ENCODE measurements at places on chromosomes 1 and 21.

DNA sequence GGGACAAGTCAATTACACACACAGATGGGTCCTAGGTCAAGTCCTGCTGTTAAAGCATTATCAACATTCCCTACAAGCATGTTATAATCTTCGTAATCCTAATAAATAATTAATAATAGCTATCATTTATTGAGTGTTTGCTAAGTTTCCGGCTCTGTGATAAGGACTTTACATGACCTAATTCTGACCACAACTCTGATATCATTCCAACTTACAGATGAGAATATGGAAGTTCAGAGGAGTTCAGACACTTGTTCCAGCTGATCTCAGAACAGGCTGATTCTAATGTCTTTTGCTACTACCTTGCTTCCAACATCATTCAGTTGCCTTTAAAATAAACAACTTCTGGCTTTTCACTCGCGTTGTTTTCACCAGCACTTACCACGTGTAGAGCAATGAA is 770.1 kb upstream of the CXADR start:
- H3K36me3 ChIP-seq = no peaks in the 10 kb centered on the region
- no peaks in the 10 kb centered on the region for H3K4me1 ChIP-seq
- no peak overlapping the region for H3K4me3 ChIP-seq
- H3K27me3 ChIP-seq = no peaks in the 10 kb centered on the region
- no peak for DNase-seq

DNA sequence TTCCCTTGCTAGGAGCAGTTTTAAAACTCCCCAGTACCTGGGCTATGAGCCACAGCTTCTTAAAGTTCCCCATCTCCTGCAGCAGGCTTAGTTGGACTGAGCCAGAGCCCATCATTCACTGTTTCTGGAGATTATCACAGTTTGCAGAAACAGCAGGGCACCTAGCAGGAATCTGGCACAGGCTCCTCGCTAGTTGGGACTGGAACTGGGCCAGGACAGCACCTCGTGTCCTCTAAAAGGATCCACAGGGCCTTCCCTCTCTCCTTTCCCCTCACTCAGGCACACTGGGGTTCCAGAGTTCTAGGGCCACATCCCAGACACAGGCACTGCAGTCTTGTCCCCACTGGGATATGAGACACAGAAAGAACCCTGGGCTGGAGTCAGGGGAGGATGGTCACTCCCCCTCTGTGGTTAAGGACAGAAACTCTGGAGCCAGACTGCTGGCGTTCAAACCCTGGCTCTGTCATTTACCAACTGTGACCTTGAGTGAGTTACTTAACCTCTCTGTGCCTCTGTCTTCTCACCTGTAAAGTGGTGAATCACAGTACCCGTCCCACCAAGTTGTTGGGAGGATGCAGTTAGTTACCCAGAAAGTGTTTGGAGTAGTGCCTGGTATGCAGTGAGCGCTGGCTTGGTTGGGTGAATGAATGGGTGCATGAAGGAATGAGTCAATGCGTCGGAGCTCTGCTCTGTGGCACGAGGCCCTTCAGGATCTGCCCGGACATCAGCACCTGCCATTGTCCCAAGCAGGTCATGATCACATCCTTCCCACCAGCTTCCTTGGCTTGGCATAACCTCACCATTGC is 18.8 kb upstream of the ECE1 start:
- no peak overlapping the region for H3K27ac ChIP-seq
- no peak for DNase-seq
- H3K27me3 ChIP-seq = no peaks in the 10 kb centered on the region
- no peaks in the 10 kb centered on the region for H3K36me3 ChIP-seq
- peaks cover 5% of the 10 kb centered on the region for H3K4me1 ChIP-seq

- no peak overlapping the region for H3K4me3 ChIP-seq
- DNase-seq = no peak
- no peaks in the 10 kb centered on the region for H3K4me1 ChIP-seq
- H3K36me3 ChIP-seq = no peaks in the 10 kb centered on the region
- H3K27me3 ChIP-seq = no peaks in the 10 kb centered on the region
These were observed 13.6 kb downstream of the CSTB start for GRCh38 chr21:43762303-43763128.

DNA sequence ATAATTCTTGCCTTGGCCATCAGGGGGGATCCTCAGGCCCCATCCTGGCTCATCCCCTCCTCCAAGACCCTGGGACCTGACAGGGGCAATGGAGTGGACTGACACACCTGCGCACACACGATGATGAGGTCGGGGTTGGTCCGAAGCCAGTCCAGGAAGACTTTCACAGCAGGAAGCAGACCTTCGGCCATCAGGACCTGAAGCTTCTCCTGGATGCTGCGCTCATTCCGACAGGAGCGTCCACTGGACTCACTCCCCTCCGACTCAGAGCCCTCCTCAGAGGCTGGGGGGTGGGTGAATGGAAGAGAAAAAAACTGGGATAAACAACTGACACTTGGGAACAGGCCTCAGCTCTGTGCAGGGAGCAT is 15.4 kb upstream of the PAQR6 start:
- H3K27ac ChIP-seq = no peak overlapping the region
- H3K4me1 ChIP-seq = no peaks in the 10 kb centered on the region
- no peak overlapping the region for H3K4me3 ChIP-seq
- DNase-seq = no peak

- H3K27me3 ChIP-seq = no peaks in the 10 kb centered on the region
- no peaks in the 10 kb centered on the region for H3K36me3 ChIP-seq
- no peak for DNase-seq
- no peak overlapping the region for H3K4me3 ChIP-seq
These were observed 97.0 kb downstream of the IER5 start for GRCh38 chr1:181185461-181185860.

- H3K27ac ChIP-seq = no peak overlapping the region
- H3K4me1 ChIP-seq = no peaks in the 10 kb centered on the region
- no peak overlapping the region for H3K4me3 ChIP-seq
- DNase-seq = no peak
These were observed 1.7 kb downstream of the KRTAP10-3 start for GRCh38 chr21:44556879-44557278.

GRCh38 chr1:232575763-232576040 is 54.2 kb downstream of the SIPA1L2 start:
- no peaks in the 10 kb centered on the region for H3K4me1 ChIP-seq
- no peak for DNase-seq
- H3K27me3 ChIP-seq = no peaks in the 10 kb centered on the region
- no peak overlapping the region for H3K4me3 ChIP-seq
- H3K27ac ChIP-seq = no peak overlapping the region

DNA sequence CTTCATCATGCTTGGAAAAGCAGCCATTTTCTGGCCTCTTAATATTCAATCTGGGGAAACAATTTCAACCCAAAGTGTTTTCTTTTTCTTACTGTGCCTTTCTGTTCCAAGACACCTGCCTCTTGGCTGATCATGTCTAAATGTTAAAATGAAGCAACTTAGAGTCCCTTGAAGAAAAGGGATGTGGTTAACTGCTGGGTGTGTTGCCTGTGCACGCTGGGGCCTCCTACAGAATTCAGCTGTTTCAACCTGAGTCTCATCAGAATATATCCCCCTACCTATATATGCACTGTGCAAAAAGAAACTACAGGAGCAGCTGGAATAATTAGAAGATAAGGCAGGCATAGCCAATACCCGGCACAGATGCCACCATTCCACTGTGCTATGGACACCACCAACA is 222.0 kb downstream of the OMA1 start:
- H3K36me3 ChIP-seq = no peaks in the 10 kb centered on the region
- no peak overlapping the region for H3K4me3 ChIP-seq
- H3K4me1 ChIP-seq = no peaks in the 10 kb centered on the region
- no peaks in the 10 kb centered on the region for H3K27me3 ChIP-seq

GRCh38 chr1:246815693-246816270 is 91.6 kb downstream of the SCCPDH start:
- no peak for DNase-seq
- no peak overlapping the region for H3K27ac ChIP-seq
- no peak overlapping the region for H3K4me3 ChIP-seq
- H3K4me1 ChIP-seq = no peaks in the 10 kb centered on the region
- H3K27me3 ChIP-seq = no peaks in the 10 kb centered on the region

DNA sequence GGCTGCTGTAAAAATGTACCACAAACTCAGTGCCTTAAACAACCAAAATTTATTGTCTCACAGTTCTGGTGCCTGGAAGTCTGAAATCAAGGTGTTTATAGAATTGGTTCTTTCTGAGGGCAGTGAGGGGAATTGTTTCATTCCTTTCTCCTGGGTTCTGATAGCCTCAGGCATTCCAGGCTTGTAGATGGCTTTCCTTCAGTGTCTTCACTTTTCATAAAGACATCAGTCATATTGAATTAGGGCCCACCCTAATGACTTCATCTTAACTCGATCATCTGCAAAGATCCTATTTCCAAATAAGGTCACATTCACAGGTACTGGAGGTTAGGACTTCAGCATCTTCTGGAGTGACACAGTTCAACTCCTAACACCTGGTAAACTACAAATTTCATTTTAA is 15.0 kb downstream of the CDKN2C start:
- H3K27me3 ChIP-seq = no peaks in the 10 kb centered on the region
- no peak overlapping the region for H3K4me3 ChIP-seq
- H3K27ac ChIP-seq = no peak overlapping the region
- H3K4me1 ChIP-seq = no peaks in the 10 kb centered on the region

DNA sequence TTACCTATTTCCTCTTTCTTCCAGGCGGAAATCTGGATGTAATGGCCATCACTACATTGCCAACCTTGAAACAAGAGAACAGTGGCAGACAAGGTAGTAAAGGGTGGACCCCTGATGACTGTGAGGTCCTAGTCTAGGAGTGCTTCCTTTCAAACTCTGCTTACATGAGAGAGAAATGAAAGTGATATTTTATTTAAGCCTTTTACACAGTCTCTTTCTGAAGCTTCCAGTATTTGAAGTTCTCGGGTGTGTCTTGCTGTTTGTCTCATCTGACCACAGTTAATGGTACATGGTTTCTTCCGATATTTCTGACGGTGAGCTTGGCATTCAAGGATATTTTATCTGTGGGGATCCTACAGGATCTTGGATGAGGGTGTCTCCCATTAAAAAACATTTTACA is 215.2 kb downstream of the SLC45A1 start:
- H3K4me3 ChIP-seq = no peak overlapping the region
- no peaks in the 10 kb centered on the region for H3K36me3 ChIP-seq
- H3K27ac ChIP-seq = no peak overlapping the region

DNA sequence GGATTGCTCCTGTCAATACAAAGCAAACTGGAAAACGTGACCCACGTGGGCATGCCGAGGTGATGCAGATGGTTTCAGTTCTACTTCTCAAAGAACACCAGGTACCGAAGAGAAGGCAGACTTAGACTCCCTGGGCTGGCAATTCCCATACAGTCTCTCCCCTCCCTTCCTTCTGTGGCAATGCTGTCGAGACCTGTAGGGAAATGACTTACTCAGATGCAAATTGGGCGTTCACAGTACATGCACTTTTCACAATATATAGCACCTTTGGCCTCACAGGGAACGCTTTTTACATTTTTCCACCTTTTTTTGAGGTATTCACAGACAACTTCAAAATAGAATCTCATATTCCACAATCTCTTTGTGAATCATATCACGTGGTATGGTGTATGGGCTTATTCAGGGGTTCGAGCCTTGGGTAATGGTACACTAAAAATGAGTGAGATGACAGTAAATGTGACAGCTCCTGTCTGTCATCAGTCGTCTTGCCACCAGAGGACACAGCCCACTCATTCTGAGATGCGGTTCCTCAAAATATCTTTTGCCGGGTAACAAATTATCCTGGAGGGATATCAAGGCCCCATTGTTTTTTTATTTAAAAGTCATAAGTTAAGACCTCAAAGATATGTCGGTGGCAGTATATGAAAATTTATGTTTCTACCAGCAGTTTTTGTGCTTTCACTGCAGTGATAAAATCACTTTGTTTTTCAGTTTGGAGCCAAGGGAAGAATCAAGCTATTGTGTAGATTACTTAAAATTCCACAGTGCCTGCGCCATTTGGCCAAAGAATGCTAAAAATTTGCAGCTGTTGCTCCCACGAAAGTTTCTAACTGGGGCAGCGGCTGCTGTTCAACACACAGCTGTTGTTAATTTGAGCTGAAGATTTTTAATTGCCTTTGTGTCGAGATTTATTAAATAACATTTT is 168.4 kb downstream of the ZZZ3 start:
- H3K27ac ChIP-seq = no peak overlapping the region
- H3K4me1 ChIP-seq = no peaks in the 10 kb centered on the region
- no peak overlapping the region for H3K4me3 ChIP-seq
- H3K36me3 ChIP-seq = no peaks in the 10 kb centered on the region
- no peaks in the 10 kb centered on the region for H3K27me3 ChIP-seq

- H3K36me3 ChIP-seq = no peaks in the 10 kb centered on the region
- no peak overlapping the region for H3K4me3 ChIP-seq
- DNase-seq = no peak
These were observed 64.0 kb downstream of the PLPPR5 start for GRCh38 chr1:98940722-98941079.

- H3K4me3 ChIP-seq = no peak overlapping the region
- H3K27ac ChIP-seq = no peak overlapping the region
- peak; percentile 91 for DNase-seq
- no peaks in the 10 kb centered on the region for H3K4me1 ChIP-seq
These were observed 12.2 kb upstream of the TCEA3 start for GRCh38 chr1:23436520-23437354.

GRCh38 chr1:40699787-40700186 is 8.3 kb downstream of the NFYC start:
- H3K27me3 ChIP-seq = no peaks in the 10 kb centered on the region
- H3K36me3 ChIP-seq = no peaks in the 10 kb centered on the region
- H3K4me1 ChIP-seq = peaks cover 1% of the 10 kb centered on the region
- no peak for DNase-seq
- no peak overlapping the region for H3K4me3 ChIP-seq

DNA sequence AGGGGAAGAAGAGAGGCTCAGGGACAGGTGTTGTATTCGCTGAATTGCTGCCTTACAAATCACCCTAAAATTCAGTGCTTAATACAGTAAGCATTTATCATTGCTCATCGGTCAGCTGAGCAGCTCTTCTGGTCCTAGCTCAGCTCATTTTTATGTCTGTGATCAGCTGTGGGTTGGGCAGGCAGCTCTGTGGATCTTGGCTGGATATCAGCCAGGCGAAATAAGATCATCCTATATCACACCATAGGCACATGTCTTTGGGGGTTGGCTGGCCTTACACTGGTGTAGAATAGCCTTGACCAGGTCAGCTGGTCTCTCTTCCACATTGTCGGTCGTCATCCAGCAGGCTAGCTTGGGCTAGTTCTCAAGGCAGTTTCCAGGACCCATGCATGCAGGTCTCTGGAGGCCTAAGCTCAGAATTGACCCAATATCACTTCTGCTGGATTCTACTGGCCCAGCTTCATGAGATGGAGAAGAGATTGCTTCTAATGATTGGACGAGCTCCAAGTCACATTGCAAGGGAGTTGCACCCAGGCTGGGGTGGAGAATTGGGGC is 448.6 kb downstream of the KIF26B start:
- no peaks in the 10 kb centered on the region for H3K36me3 ChIP-seq
- H3K27ac ChIP-seq = no peak overlapping the region
- no peaks in the 10 kb centered on the region for H3K27me3 ChIP-seq
- no peaks in the 10 kb centered on the region for H3K4me1 ChIP-seq

- no peaks in the 10 kb centered on the region for H3K27me3 ChIP-seq
- H3K4me1 ChIP-seq = peaks cover 3% of the 10 kb centered on the region
- H3K27ac ChIP-seq = peak overlapping the region; percentile 91
- H3K36me3 ChIP-seq = no peaks in the 10 kb centered on the region
- peak; percentile 73 for DNase-seq
- H3K4me3 ChIP-seq = peak overlapping the region; percentile 46
These were observed 21.4 kb downstream of the FOXO6 start for GRCh38 chr1:41382480-41383090.
